Activated CD8-positive, alpha-beta memory T cell treated with anti-CD3 and anti-CD28 coated beads, Interleukin-2, amount 50 U/mL, for 4 hours (primary cell): ENCODE measurements at places on chromosomes 13 and 19.

DNA sequence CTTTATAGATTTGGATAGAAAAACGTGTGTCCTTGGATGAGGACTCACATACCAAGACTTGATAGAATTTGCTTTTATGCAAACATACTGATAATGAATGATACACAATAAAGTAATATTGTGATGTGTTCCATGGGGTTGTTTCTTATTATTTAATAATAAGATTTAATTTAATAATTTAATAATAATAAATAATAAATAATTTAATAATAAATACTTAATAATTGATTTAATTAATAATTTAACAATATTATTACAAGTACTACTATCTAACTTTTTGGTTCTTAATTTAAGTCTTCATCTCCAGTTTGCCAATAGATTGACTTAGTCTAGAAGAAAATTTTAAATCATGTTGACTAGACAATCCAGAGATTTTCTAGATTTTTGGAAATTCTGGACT is 909.2 kb upstream of the PCDH20 start:
- DNase-seq: no peak

DNA sequence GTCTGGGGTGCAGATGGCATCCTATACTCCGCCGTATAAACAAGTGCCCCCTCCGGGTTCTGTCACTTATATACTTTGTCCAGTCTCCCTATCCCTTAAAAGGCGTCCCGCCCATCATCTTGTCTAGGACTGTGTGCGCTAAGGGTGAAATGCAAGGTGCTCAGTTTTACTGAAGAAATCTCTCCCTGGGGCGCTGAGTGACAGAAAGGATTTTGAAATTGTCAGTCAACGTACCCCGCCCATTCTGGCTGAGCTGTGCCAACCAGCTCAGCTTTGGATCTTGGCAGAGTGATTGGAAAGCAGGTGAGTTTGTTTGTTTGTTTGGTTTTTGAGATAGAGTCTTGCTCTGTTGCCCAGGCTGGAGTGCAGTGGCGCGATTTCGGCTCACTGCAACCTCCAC is 4.1 kb upstream of the TMEM161A start:
- DNase-seq: no peak

DNA sequence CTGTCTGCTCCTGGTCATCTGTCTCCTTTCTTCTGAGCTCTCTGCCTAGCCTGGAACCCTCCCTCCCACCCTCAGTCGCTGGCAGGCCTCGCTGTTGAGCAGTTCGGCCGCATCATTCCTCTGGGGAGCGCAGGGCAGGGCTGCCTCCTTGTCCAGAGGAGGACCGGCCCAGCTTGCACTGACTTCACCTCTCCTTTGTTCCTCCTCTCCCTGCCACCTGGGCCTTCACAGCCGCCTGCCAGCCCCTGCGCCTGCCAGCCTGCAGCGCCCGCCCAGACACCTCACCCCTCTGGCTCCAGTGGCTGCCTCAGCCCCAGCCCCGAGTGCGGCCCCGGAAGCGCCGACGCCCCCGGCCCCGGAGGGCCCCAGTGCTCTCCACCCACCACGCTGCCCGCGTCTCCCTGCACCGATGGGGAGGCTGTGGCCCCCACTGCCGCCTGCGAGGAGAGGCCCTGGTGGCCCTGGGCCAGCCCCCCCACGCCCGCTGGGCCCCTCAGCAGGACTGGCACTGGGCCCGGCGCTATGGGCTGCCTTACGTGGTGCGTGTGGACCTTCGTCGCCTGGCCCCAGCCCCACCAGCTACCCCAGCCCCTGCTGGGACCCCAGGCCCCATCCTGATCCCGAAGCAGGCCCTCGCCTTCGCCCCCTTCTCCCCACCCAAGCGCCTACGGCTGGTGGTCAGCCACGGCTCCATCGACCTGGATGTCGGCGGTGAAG is 7.2 kb downstream of the KMT5C start:
- no peak for DNase-seq

- no peak for DNase-seq
Measured at GRCh38 chr13:112465251-112466131, 89.3 kb downstream of the SPACA7 start.

- DNase-seq: no peak
Measured at GRCh38 chr13:110634558-110634957, 19.2 kb downstream of the NAXD start.
